ENCODE measurements at places on chromosomes 1 and 21.

- DNase-seq: no peak
Observed at GRCh38 chr1:53380296-53380695, 52.4 kb upstream of the LRP8 start.

- no peak for DNase-seq
Observed at GRCh38 chr1:214493126-214493796, 58.1 kb downstream of the PTPN14 start.

- DNase-seq: no peak
Observed at GRCh38 chr1:77438236-77438913, 156.6 kb downstream of the AK5 start.

DNA sequence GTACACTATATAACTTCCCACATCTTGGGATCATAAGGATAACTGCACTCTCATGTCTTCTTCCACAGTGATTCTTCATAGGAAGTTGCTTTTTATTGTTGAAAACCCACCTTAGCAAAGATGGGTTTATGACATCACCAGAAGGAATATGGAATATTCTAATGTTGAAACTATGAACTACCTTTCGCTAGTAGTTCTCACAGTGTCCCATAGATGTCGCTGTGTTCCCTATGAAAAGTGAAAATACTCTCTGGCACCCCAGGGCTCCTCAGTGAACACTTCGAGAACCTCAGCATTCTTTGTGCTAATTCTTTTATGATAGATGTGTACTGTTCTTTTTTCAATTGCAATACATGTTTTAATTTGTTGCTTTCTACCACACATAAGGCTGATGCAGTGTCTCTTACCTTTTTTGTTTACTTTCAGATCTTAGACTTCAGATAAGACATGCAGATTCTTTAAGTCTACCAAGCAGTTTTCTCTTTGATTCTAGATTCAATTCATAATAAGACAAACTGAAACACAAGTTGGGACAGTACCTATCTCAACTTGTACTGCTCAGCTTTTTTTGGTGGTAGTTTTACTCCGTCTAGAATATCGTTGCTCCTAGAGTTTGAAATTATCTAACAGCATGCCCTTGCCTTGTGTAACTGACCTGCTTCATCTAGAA is 90.8 kb downstream of the GTF2B start:
- no peak for DNase-seq

DNA sequence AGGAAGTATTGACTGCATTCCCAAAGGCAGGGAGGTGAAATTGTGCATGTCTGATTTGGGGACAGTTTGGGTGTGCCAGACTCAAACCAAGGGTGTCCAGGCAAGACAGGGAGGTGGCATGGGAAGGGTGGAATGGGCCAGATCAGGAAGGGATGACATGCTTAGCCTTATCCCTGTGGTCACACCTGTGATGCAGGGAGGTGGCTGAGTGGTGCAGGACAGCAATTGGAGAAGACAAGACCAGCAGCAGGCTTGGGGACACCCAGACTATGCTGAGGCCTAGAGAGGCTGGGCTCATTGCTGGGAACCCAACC is 4.0 kb downstream of the FOXO6 start:
- no peak for DNase-seq

- DNase-seq: no peak
Observed at GRCh38 chr1:200921571-200922110, 26.9 kb downstream of the INAVA start.

- DNase-seq: no peak
Observed at GRCh38 chr1:246780264-246780663, 56.1 kb downstream of the SCCPDH start.

DNA sequence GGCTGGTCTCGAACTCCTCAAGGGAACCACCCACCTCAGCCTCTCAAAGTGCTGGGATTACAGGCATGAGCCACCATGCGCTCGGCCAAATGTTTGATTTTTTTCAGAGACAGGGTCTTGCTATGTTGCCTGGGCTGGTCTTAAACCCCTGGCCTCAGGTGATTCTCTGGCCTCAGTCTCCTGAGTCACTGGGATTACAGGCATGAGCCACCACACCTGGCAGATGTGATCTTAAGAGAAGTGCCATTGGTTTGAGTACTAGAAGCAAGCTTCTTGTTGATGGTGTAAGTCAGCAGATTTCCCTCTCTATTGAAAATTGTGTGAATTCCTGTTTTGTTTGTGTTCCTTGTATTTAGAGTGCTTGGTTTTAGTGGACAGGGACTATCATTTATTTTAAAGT is 5.2 kb downstream of the CAP1 start:
- DNase-seq: no peak

DNA sequence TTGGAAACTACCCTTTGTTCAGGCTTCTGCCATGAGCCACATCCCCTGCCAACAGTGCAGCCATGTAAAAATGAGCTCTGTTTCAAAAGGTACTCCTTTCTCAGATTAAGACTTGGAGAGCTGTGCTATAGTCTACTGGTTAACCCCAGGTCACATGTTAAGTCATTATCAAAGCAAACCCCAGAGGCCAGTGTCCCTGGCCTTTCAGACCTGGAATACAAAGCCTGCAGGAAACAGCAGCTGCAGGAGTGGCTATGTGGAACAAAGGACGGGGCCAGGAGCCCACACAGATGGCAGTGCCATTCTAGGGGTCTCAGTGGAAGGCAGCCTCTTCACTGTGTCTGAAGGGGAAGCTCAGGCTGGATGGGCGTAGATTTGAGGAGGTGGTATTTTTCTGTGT is 6.7 kb downstream of the ZNF496 start:
- no peak for DNase-seq

- no peak for DNase-seq
Observed at GRCh38 chr1:176880955-176881595, 283.4 kb downstream of the ASTN1 start.

GRCh38 chr1:3657096-3657475 is 4.8 kb downstream of the TP73 start:
- no peak for DNase-seq

GRCh38 chr1:192565946-192566345 is 9.6 kb upstream of the RGS1 start:
- no peak for DNase-seq

DNA sequence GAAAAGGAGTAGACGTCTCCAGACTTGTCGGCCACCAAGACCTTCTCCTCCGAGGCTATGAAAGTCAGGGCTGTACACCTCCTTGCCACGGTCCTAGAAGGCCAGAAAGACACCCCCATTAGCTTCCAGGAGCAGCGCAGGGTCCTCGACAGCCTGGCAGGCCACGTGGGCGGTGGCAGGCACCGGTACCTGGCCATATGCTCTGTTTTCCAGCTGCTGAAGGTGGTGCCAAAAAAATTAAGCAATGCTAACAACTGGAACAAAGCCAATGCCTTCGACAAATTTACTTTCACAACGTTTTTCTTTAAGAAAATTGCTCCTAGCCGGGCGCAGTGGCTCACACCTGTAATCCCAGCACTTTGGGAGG is 15.9 kb downstream of the WDR4 start:
- no peak for DNase-seq

- no peak for DNase-seq
Observed at GRCh38 chr1:196685506-196685905, 33.7 kb downstream of the CFH start.

- no peak for DNase-seq
Observed at GRCh38 chr1:36771240-36771639, 263.1 kb downstream of the GRIK3 start.

- DNase-seq: no peak
Observed at GRCh38 chr21:44800971-44801467, 601 bp downstream of the UBE2G2 start.

DNA sequence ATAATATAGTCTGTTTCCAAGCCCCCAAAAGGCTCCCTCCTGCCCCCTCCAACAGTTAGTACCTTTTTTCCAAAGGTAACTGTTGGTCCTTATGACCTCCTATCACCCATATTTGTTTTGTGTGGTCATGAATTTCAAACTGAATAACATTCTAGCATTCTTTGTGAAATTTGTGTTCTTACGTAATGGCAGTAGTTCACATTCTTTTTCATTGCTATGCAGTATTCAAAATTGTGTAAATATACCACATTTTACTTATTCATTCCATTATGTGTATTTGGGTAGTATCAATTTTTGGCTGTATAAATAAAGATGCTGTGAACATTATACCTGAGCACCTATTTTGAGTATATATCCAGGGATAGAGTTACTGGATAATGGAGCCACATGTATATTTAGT is 13.4 kb downstream of the RNF11 start:
- DNase-seq: no peak

DNA sequence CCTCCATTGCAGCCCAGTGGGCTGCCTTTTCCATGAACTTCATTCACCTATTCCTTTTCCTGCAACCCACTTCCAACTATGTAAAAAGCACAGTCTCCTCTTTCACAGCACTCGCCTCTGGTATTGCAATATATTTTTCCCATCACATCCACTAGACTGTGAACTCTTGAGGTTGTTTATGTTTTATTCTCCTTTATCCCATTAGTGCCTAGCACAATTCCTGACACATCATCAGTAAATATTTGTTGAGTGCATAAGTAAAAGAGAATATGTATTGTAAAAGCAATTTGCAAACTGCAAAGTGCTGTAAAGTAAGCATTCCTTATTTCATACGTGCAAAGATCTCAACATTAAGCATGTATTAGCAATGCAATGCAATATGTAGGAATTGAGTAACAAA is 27.9 kb upstream of the NRIP1 start:
- no peak for DNase-seq

DNA sequence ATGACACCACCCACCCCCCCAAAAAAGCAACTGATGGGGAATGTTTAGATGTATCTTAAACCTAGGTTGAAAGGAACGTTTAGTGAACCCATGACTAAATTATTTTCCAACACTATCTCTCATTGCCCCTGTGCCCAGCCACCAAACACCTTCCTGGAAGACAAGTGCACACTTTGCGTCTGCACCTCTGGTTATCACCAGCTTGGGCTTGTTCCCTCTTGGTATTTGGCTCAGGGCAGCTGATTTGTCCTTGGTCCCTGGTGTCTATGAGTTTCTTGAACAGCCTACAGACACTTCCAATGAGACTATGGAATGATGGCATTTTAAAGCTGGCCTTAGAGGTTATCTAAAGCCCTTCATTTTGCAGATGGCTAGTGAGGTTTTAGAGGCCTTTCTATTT is 15.5 kb upstream of the RIMKLA start:
- DNase-seq: no peak

DNA sequence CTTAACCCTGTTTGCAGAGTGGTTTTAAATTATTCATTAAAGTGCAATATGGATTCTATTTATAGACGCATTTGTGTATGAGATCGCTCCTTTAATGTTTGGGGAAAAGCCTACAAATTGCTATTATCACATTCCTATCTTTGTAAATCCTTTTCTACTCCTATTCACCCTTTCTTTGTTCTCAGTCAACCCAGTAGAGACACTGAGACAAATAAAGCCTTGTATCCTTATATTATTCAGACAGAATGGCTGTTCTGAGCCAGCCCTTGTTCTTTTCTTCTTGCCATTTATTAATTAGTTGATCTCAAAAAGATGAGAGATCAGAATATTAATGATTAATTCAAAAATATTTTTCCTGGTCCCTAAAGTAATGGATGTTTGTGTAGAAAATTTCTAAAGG is 8.4 kb downstream of the PCBP3 start:
- DNase-seq: no peak

DNA sequence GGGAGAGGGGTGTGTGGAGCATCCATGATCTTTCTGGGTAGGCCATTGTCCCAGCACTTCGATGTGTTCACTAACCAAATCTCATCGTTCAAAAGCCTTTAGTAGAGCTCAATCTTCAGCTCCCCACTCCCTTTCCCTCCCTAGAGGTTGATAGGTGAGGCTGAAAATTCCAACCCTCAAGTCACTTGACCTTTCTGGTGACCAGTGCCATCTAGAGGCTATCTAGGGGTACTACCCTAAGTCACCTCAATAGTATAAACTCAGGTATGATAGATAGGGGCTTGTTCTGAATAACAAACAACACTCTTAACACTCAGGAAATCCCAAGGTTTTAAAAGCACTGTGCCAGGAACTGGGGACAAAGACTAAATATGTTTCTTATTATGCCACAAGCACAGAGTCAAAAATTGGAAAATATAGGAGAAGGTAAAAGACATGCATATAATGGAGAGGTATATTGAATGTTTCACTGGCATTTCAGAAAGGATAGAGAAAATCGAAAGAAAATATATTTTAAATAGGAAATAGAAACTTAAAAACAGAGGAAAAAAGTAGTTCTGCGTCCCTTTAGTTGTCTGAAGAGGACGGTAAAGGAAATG is 42.9 kb upstream of the CD53 start:
- DNase-seq: peak; percentile 7

DNA sequence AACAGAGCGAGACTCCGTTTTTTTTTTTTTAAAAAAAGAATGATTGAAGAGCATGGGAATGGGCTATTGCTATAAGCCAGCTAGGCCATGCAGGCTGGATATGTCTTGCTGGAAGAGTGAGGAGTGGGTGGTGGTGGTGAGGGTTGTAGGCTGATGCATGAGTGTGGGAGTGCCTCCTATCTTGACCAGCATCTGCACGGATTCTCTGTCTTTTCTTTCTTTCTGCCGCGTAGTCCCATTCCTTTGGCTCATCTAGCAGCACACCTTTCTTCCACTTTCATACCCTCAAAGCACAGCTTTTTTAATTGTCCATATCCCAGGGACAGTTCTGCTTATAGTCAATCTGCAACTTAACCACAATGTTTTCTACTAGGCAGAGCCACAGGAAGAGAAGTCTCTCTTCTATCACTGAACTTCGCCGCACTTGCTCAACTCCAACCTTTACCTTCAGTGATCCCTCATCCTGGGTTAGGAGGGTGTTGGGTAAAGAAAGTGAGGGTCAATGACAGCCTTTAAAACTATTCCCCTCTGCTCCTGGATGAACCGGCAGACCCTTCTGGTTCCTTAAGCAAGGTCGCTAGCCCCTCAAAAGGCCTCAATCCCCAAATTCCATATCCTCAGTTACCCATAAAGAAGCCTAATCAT is 15.2 kb downstream of the ADCY10 start:
- DNase-seq: no peak

DNA sequence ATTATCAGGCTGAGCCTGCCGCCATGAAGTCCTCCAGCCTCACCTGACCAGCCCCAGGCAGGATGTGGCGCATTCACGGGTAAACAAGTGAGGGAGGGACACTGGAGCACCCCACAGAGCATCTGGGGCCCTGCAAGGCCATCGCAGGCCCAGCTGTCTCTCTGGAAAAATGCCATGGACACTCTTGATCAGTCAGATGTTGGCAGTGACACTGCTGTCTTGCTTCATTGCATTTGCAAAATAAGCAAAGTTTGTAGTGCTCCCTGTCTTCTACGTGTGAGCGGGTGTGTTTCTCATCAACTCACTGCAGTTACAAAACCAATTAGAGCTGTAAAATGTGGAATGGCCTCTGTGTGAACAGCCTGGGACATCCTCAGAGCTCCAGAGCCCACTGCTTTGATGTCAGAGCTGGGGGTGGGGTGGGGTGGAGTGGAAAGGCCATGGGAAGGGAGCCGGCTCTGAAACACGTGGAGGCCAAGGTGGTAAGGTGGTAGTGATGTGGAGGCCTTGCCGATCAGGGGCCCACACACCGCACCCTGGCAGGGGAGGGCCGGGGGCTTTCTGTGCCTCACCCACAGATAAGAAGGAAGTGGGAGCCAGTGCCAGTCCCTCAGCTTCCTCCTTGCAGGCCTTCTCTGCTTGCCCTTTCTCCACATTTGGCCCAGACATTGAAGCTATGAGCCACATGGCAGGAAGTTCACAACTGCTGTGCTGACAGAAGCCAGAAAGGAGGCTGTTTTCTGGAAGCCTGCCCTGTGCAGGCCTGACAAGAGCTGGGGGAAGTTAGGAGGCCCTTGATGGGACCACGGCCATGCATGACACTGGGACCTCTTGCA is 254.9 kb downstream of the RHOU start:
- DNase-seq: no peak

GRCh38 chr1:154198756-154199562 is 7.1 kb upstream of the TPM3 start:
- DNase-seq: no peak
